ENCODE measurements at places on chromosomes 2 and 18. TPM values are rescaled to one million over a fixed set of nuclear protein-coding genes. Genes with fewer than 3 reads are reported as not detected.

Gene FAM136A
- total RNA-seq, result 26.9 TPM

DNA sequence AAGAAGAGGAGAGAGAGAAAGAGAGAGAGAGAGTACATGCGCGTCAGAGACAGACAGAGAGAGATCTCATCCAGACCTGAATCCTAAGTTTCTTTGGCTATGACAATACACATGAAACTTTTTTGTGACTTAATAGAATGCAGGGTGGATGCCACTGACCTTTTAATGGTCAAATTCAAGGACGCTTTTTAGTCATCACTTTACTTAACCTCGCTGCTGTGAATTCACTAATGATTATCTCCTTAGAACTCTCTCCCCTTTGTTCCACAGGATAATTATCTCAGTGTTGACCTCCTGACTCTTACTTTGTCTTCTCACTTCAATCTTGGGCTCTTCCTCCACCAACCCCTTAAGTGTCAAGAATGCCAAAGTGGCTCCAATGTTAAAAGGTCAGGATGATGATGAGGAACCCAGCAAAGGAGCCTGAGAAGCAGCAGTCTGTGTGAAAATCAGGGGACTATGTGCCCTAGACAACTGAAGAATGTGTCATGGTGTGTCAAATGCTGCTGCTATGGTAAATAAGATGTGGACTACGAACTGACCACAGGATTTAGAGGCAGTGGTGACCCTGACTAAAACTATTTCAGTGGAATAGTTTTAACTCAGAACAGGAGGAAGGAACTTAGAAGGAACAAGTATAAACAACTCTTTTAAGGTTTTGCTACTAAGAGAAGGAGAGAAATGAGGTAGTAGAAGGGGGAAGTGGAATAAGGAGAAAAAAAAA is 382.1 kb downstream of the ZEB2 start:
- DNase-seq, result no peak

Gene ZC3H15
- 51.2 TPM for total RNA-seq

DNA sequence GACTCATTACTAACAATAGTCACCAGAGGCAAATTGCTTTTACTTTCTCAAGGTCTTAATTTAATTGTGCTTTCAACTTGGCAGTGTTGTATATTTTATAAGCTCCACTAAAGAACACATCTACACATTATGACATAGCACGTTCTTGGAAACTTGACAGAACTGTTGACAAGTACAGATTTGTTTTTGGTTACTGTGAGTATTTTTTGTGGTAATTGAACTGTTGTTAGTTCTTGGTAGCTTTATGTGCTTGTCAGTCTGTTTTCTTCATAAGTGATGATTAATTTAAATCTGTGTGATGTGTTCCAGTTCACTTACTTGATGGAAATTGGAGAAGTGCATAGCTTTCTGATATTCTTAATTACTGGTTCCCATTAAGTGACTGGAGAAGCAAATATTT is 63.9 kb downstream of the COMMD1 start:
- DNase-seq, result no peak

Gene HOXD4
- 2.5 TPM for total RNA-seq

- no peak for DNase-seq
These were observed 140.1 kb upstream of the SIX3 start for GRCh38 chr2:44801289-44801840.

GRCh38 chr18:79983793-79984192 is 4.6 kb downstream of the TXNL4A start:
- no peak for DNase-seq

DNA sequence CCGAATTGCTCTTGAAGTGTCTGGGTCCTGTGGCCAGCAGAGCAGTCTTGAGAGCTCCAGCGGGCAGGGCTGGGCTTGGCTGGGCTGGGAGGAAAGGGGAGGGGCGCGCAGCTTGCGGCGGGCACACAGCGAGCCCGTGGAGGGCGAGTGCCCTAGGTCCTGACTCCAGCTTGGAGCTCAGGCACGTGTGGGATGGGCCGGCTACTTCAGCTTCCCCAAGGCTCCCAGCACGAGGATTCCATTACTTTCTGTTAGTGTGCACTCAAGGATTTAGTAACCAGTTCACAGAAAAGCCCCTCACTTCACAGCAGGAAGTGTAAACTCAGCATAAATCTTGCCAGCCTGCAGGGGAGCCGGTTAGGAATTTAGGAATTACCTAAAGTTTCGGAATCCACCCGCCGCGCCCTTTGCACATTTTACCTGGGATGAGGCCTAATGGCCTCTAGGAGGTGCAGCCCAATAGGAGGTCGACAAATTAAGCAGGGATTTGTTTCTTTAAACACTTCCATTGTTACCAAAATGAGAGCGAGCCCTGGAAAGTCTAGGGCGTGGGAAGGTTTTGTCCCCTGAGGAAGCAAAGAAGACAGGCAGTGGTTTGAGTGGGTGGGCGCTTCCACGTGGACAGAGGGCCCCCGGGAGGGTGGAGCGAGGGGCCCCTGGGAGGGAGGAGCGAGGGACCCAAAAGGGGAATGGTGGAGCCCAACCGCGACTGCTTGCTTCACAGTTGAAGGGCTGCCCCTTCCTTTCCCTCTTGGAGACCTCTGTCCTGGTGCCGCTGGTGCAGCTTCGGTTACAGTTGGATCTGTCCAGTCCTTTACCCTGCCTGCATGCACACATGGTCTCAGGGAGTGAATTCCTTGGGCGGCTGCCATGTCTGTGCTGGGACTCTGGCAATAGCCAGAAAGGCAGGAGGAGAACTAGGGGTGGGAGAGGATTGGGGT is 93.3 kb downstream of the CTAGE1 start:
- no peak for DNase-seq

- no peak for DNase-seq
These were observed 128.4 kb downstream of the RNF152 start for GRCh38 chr18:61764381-61764780.

- no peak for DNase-seq
These were observed 98.8 kb downstream of the TRABD2A start for GRCh38 chr2:84781942-84782716.

All from esophagus squamous epithelium (tissue), 5 donors.